GM23248 (cell line): ENCODE measurements at places on chromosomes 2 and 18. TPM values are rescaled to one million over a fixed set of nuclear protein-coding genes. Genes with fewer than 3 reads are reported as not detected.
A peak's percentile ranks its signal among the peaks of the same experiment; 100 is the strongest.

DNA sequence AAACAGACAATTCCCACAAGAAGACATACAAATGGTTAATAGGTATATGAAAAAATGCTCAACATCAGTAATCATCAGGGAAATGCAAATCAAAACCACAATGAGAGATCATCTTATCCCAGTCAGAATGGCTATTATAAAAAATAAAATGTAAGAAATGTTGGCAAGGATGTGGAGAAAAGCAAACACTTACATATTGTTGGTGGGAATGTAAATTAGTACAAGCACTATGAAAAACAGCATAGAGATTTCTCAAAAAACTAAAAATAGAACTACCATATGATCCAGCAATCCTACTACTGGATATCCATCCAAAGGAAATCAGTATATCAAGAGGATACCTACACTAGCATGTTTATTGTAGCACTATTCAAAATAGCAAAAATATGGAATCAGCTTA lies 186.6 kb downstream of the NOL4 start:
- no peaks in the 10 kb centered on the region for H3K36me3 ChIP-seq
- H3K4me3 ChIP-seq, result no peak overlapping the region
- no peak for DNase-seq
- no peaks in the 10 kb centered on the region for H3K4me1 ChIP-seq
- H3K27ac ChIP-seq, result no peak overlapping the region

DNA sequence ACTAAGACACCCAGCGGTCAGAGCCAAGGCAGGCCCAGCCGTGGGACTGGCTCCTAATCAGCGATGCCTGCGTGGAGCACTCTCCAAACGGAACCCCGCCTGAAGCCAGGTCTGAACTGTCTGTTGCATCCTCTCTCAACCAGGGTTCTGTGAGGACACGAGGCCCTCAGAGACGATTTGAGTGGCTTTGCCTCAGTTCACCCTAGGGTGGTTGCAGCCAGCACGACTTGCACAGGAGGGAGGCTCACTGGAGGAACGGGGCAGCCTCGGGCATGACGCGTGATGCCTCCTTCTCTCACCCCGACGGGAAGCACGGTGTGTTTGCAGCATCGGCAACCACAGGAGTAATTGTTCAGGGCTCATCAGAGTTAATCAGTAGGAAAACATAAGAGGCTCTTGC lies 336.4 kb downstream of the EIPR1 start:
- DNase-seq, result no peak
- no peaks in the 10 kb centered on the region for H3K4me1 ChIP-seq
- H3K36me3 ChIP-seq, result no peaks in the 10 kb centered on the region
- no peaks in the 10 kb centered on the region for H3K27me3 ChIP-seq

GRCh38 chr2:22701561-22702160 lies 683.3 kb upstream of the KLHL29 start:
- H3K4me3 ChIP-seq, result no peak overlapping the region
- no peaks in the 10 kb centered on the region for H3K36me3 ChIP-seq
- no peaks in the 10 kb centered on the region for H3K27me3 ChIP-seq
- no peak overlapping the region for H3K27ac ChIP-seq

GRCh38 chr18:45379903-45380302 lies 235.4 kb upstream of the SLC14A2 start:
- no peak overlapping the region for H3K4me3 ChIP-seq
- no peaks in the 10 kb centered on the region for H3K36me3 ChIP-seq
- H3K27me3 ChIP-seq, result no peaks in the 10 kb centered on the region
- peak; percentile 35 for DNase-seq
- peaks cover 6% of the 10 kb centered on the region; the same call in 1 of the 2 replicates for H3K4me1 ChIP-seq
- no peak overlapping the region for H3K27ac ChIP-seq

- DNase-seq, result no peak
- no peak overlapping the region for H3K27ac ChIP-seq
- no peaks in the 10 kb centered on the region for H3K27me3 ChIP-seq
- no peaks in the 10 kb centered on the region; the same call in 1 of the 2 replicates for H3K36me3 ChIP-seq
- peaks cover 6% of the 10 kb centered on the region for H3K4me1 ChIP-seq
- no peak overlapping the region for H3K4me3 ChIP-seq
These were observed 19.3 kb downstream of the GALM start for GRCh38 chr2:38685116-38685735.

The ADRA2B gene
- total RNA-seq, result not detected in 2 replicates

The PPP3R1 gene
- 17.7 and 19.0 TPM in 2 replicates for total RNA-seq

The FEV gene
- total RNA-seq, result not detected in 2 replicates

The SCYGR4 gene
- not detected in 2 replicates for total RNA-seq

The DOK6 gene
- total RNA-seq, result 0.76 and 5.2 TPM in 2 replicates

The SULT1C2 gene
- not detected in 2 replicates for total RNA-seq
